ENCODE measurements at places on chromosomes 13 and 19. TPM values are rescaled to one million over a fixed set of nuclear protein-coding genes. Genes with fewer than 3 reads are reported as not detected.

- no peak for DNase-seq
These were observed 14.6 kb downstream of the ADGRE5 start for GRCh38 chr19:14395710-14396336.

DNA sequence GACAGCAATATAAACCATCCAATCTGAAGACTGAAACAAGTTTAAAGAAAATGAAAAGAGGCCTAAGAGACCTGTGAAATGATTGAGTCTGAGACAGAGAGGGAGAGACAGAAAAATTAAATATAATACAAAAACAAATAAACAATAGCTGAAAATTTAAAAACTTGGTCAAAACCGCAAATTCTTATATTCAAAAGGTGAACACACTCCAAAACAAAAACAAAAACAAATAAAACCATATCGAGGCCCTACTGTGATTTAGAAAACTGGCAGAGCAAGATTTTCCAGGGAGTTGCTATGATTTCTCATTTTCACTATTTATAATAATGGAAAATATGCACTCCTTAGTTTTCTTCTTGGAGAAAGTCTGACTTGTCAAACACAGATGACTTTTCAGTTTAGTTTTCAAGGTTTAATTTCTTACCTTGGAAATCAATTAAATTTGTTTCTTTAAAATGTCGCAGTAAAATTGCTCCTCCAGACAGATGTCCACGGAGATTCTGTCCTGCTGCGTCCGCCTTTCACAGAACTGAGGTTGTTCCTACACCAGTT, 1420.3 kb downstream of the UQCRFS1 start:
- no peak for DNase-seq

Gene FOXO1
- 14.0 TPM for polyA plus RNA-seq

Gene KLF12
- 6.4 TPM for polyA plus RNA-seq

GRCh38 chr19:17435218-17435617, 13.2 kb downstream of the TMEM221 start:
- no peak for DNase-seq

GRCh38 chr13:29677627-29678026, 82.1 kb upstream of the SLC7A1 start:
- no peak for DNase-seq

- DNase-seq, result no peak
These were observed 24.0 kb downstream of the RNF6 start for GRCh38 chr13:26198116-26198515.

GRCh38 chr13:103948426-103948825, 882.2 kb upstream of the SLC10A2 start:
- no peak for DNase-seq

DNA sequence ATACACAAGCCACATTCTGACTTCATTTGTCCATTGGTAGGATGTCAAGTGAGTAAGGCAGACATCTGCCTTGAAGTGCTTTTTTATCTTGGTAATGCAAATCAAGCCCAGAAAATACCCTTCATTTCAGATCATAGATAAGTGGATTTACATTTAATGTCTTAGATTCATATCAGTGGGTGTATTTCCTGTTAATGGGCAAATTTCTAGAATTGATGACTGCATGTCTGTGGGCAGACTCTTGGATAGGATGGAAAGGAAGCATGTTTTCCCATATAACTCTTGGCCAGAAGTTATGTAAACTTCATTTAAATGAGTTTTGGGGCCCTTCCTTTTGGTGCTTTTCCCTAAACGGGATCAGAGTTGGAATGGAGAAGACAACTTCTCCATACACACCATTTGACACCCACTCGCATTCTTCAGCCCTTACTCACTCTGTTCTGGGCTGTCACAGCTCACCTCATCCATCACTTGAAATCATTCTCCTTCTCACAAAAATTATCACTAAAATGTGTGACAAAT, 154.6 kb downstream of the FLT1 start:
- DNase-seq, result no peak

GRCh38 chr19:28184997-28185396, 1028.0 kb downstream of the UQCRFS1 start:
- DNase-seq, result peak; percentile 11

Measured in cardiac muscle cell (in vitro differentiated cells and primary cell).